ENCODE measurements at places on chromosomes 1 and 21.

GRCh38 chr1:96538883-96539282, 182.7 kb upstream of the PTBP2 start:
- no peak for DNase-seq

DNA sequence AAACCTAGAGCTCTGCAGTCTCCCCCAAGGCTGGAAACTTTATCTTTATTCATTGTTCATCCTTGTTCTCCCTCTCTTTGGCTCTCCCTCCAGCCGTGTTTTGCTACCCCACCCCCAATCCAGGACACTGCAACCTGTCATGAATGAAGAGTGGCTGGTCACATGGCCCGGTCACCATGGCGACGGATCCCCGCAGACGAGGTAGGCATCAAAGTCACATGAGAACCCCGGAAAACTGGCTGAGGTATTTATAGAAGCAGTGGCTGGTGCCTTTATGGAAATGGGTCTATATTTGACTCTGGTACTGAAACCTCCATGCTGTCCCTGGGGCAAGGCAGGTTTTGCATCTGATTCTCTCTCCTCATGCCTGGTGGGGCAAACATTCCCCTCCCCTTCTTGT, 13.4 kb upstream of the SLC6A17 start:
- DNase-seq = peak; percentile 93

- no peak for DNase-seq
These were observed 330.0 kb downstream of the SETD4 start for GRCh38 chr21:35730325-35730724.

GRCh38 chr1:77742011-77742555, 17.6 kb downstream of the USP33 start:
- DNase-seq = no peak

DNA sequence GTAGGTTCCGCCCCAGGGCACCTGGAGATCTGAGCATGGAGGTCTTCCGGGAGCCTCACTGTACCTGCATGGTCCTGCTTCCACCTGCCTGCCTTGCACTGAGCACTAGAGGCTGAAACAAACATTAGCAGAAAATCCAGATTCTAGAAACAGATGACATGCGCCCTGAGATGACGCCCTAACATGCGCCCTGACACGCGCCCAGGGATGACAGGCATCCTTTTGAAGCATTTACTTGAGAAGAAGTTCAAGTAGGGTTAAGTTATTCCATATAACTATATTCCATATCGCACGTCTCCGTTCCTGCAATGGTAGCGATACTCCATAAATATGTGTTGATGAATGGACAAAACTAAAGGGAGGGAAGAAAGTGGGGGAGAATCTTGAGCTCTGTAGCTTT, 13.7 kb downstream of the ACTA1 start:
- DNase-seq = no peak

DNA sequence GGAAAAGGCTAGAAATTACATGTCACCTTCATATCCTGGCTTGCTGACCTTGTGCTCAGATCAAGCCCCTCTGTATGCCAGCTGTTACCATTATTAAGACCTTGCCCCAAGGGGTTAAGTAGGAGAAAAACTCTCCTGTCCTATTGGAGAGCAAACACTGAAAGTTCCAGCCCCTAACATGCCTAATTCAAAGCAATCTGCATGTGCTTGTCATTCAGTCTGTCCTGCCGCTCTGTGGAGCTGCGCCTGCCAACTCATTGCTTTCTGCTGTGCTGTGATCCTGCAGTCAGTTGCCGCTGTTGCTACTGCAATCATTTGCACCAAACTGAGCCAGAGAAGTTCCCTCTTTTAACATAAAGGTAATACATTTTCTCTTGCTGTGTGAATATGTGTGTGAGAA, 113.4 kb downstream of the DISP1 start:
- peak; percentile 78 for DNase-seq

- no peak for DNase-seq
These were observed 100.5 kb upstream of the NEK7 start for GRCh38 chr1:198056255-198056654.

- no peak for DNase-seq
These were observed 44.3 kb upstream of the SYT14 start for GRCh38 chr1:209893751-209894150.

- DNase-seq = no peak
These were observed 1.1 kb downstream of the MPZL1 start for GRCh38 chr1:167722870-167723251.

DNA sequence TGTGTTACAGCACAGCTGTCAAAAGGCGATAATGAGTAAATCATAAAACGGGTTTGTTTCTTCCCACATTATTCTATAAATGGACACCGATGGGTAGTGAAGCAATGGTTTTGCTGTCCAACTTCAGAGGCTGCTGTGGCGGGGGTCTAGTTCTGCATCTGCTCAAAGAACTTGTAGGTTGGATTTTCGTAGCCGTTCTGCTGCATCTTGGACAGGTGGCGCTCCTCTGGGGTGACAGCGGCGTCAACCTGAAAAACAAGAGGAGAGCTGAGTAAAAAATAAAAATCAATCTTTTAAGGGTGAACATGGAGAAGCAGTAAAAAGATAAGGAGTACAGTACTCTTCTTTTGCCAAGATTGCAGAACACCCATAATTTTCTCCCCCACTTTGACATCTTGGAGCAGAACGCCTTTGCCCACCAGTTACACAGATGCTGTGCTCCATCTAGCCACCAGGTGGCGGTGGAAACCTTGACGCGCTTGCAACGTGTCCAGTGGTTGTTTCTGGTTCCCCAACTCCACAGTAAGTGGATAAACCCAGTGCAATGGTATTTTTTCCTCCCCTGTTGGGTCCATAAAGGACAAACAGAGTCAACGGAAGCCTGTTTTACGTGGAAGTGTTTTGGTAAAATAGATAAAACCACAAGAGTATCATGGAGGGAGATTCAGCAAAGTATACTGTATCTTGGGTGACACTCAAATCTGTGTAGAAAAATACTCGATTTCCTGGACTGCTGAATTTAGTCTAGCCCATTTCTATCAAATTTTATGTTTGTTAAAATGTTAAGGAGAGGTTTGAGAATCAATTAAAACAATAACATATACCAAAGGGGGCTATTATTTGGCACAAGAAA, 147.0 kb downstream of the GABPA start:
- no peak for DNase-seq

DNA sequence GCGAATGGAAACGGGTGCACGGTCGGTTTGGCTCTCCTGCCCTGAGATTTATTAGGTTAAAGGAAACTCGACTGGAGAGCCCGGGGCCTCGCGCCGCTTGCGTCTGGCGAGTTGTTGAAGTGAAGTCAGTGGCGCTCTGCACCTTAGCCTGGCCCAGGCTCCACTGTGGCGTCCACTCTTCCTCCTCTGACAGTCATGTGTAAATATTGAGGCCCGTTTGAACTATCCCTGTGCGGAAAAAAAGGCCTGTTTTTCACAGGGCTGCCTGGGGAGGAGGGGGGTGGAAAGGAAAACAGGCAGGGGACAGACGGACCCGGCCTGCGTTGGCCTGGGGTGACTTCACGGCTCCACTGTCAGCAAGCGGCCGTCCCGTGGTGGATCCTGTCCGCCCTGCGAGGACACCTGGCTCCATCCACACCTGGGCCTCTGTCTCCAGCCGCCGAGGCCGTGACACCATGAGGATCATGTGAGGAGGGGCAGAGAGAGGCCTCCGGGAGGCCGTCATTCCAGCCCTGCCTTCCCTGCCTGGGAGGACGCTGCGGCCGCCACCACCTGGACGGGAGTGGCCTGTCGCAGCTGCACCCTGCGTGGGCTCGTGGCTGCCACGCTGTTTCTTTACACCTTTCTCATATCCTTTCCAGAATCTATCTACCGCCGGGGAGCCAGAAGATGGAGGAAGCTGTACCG, 59.8 kb downstream of the FAAP20 start:
- DNase-seq = peak; percentile 45

GRCh38 chr21:46667741-46668380, 32.4 kb downstream of the PRMT2 start:
- peak; percentile 0 for DNase-seq

DNA sequence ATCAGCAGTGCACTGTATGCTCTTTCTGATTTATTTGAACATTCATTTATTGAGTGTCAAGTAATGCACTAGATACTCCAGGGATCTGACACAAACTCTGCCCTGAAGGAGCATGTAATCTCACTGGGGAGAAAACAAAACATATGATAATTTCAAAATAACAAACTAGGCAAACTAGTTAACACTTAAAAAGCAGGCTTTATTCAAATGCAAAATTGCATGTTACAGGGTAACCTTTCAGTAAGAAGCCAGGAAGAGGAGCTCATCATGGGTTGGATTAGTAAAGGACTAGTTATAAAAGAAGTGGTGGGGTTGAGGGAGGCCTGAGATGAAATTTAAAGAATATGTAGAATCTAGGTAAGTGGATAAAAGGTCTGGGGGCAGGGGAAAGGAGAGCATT, 20.9 kb downstream of the SELL start:
- DNase-seq = no peak

GRCh38 chr1:44835738-44836675, 7.0 kb downstream of the PTCH2 start:
- peak; percentile 76 for DNase-seq

- DNase-seq = no peak
These were observed 58.9 kb downstream of the RHOU start for GRCh38 chr1:228794173-228794572.

DNA sequence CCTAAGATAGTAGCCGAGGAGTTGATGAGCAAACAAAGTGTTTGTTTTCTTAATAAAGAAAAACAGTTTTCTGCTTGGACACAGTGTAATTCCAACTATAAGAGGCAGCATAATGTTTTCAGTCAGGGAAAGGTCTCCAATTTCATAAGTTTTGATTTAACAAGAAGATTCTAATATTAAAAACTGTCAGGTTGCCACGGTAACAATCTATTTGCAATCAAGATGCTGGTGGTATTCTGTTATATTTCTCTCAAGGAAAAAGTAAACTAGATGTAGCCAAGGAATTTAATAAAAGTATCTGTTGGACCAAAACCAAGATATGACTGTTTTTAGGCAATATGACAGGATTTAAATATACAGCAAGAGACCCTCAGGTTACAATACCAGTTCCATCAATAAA, 211.7 kb downstream of the SMYD3 start:
- no peak for DNase-seq

GRCh38 chr1:205360891-205361290, 4.2 kb upstream of the KLHDC8A start:
- DNase-seq = no peak

- no peak for DNase-seq
These were observed 262.8 kb downstream of the TPR start for GRCh38 chr1:186112280-186112679.

- DNase-seq = peak; percentile 75
These were observed 44.5 kb downstream of the LRRC53 start for GRCh38 chr1:74467786-74468377.

- no peak for DNase-seq
These were observed 4.7 kb downstream of the IRF6 start for GRCh38 chr1:209800984-209801834.

GRCh38 chr1:204288021-204288588, 71.6 kb downstream of the PLEKHA6 start:
- DNase-seq = peak; percentile 96

DNA sequence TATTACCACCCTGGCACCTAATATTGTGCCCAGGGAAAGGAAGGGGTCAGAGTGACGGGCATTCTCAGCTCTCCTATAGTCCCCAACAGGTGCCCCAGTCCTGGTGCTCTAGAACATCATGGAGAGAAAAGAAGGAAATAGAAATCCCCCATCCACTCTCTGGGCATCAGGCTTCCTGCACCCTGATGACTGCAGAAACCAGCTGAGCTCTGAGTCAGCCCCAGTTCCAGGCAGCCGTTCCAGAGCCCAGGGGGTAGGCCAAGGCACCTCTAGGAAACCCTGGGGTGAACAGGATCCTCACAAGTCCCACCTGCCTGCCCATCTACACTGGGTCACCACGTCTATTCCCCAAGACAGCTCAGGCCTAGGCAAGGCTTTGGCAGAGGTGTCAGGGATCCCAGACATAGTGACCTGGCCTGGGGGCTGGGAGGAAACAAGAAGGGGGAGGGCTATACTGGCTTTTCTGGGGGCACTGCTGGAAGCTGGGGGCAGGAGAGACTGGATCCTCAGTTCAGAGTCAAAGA, 709 bp downstream of the NECTIN4 start:
- DNase-seq = no peak

- peak; percentile 19 for DNase-seq
These were observed 29.1 kb upstream of the IGSF5 start for GRCh38 chr21:39715804-39716397.

DNA sequence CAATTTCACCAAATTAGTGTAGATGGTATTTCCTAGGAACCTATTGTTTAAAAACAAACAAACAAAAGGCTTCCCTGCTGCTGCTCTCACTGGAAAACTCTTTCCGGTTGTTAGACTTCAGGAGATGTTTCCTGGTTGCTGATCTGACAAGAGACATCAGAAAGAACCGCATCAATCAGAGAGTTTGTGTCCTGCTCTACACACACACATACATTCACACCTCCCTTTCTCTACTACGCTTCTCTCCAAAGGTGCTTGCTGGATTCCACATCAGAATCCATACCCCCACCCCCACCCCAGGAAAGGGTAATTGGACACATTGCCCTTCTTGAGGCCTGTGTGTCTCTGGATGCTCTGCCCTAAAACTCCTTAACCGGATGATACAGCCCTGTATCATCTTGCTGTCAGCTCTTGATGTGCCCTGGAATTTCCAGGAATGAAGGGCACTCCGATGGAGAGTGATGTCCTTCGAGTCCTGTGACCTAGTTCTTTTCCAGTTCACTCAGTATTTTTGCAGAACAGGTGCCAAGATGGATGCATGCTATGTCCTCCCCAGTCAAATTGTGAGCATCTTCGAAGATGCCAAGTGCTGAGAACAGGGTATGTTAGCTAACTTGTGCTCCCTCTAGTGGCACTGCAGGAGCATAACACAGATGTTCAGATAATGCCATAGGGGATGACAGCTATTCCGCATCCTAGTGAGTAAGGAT, 113.7 kb upstream of the SLC35F3 start:
- no peak for DNase-seq

DNA sequence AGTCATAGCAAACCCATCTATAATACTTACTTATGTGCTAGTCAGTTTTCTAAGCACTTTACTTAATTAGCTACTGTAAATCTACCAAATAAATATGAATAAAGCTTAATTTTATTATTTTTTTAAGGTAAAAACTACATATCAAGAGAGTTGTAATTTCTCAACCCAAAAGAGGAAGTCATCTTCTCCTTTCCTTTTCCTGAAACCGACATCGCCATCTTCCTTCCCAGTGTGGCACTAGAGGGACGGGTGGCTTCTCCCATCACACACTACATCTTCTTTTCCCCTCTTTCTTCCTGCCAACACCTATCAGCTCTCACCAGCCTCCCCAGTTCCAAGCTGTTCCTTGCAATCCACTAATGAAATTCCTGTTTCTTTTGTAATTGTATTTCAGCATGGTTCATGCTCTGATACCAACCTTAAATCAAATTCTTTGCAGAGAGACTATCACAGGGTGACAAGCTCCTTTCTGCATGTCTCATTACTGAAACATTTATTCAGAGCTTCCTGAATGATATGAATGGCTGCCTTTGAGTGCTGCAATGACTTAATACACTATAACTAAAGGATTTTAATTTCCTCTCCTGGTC, 251.6 kb upstream of the FAM78B start:
- no peak for DNase-seq

GRCh38 chr1:201335174-201335870, 42.2 kb downstream of the TNNT2 start:
- no peak for DNase-seq

- no peak for DNase-seq
These were observed 310.3 kb upstream of the VAMP3 start for GRCh38 chr1:7460807-7461206.
